ENCODE measurements at places on chromosomes 6 and 20. TPM values are rescaled to one million over a fixed set of nuclear protein-coding genes. Genes with fewer than 3 reads are reported as not detected.

Gene SIM1
- total RNA-seq = not detected

Gene ULBP1
- 3.4 TPM for total RNA-seq

Gene CST1
- 0.15 TPM for total RNA-seq

Gene SMOC2
- 0.66 TPM for total RNA-seq

Gene ZBTB12
- total RNA-seq = 0.70 TPM

Gene TFAP2A
- total RNA-seq = 5.0 TPM

Gene RAB44
- total RNA-seq = not detected

Gene MICB
- 14.5 TPM for total RNA-seq

GRCh38 chr20:57659517-57660180, 39.4 kb upstream of the ZBP1 start:
- no peak for DNase-seq

DNA sequence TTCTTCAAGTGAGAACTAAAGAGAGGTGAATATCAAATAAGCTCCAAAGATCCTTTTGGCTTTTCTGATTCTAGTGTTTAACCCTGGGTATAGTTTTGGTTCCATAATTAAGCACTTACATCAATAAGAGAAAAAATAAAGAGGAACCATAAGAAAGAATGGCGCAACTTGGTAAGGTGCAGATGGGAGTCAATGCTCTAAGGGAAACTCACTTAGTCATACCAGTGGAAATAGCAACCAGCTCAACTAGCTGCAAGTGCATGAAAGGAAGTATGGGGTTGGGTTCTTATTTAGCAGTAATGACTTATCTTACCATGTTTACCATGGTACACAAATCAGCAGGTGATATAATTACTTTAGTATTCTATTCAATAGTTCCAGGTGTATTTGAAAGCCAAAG, 296.5 kb upstream of the RUNX2 start:
- DNase-seq = no peak

DNA sequence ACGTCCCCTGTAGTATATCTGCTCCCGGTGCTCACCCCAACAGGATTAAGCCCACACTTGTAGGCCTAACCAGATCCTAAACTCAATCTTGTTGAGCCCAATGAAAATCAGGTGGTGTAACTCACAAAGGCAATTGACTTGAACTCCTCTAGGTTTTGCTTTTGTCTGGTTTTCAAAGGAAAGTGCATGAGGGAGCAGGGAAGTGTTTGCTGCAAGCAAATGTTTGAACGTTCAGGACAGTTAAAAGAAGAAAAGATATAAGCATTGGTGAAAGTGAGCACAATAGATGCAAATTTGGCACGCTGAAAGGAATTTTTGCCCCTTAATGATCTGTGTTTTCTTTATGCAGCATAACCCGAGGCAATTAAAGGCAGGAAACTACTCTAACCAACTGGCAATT, 212.6 kb downstream of the PLCB1 start:
- DNase-seq = no peak

DNA sequence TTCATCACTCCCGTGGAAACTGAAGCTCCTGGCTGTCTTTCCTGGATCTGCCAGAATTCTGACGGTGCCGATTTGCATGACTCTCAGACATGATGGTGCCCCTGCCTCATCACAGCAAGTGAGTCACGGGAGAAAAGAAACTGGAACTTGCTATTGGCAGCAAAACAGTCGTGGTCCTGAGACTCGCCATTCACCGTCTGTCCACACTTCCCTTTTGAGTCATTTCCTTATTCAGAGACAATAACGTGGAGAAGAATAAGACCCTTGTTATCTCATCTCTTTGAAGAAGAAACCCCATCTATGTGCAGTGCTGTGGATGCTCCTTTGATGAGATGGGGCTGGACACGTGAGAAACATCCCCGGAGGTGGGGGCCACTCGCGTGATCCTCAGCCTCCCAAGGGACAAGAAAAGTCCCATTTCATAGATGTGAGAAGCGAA, 4.2 kb downstream of the GPR31 start:
- DNase-seq = no peak

GRCh38 chr20:63452821-63453523, 19.5 kb downstream of the KCNQ2 start:
- no peak for DNase-seq

DNA sequence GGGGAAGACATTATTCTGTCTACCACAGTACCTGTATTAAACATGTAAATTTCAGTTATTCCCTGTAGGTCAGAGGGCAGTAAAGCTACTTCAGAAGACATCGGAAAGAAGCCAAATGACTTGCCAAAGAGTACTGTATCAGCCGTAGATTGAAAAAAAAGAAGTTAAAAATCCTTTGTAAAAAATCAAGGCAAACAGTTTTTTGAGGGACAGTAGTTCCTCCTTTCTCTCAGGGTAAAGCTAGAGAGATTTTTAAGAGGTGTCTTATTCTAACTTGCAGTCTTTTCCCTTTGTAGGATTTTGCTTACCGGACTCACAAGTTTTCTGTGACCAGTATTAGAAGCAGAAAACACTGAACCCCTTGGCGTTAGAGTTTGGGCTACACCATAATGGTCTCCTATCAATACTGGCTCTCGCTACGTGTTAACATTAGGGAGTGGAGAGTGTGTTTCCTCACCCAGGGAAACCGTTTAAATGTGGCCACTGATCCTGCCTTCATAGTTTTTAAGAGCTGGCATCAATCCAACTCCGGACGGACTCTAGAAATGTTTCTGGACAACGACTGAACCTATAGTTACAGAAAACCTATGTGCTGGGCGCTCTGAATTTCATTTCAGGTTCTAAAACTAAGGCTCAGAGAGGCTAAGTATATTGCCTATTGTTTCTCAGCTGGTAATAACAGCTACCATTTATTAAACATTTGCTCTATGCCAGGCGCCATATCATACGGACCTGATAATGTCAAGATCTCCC, 1.3 kb upstream of the ASXL1 start:
- DNase-seq = no peak

GRCh38 chr6:69816026-69816425, 19.2 kb upstream of the LMBRD1 start:
- DNase-seq = no peak

- no peak for DNase-seq
Measured at GRCh38 chr6:43286980-43287716, 10.9 kb upstream of the SLC22A7 start.

GRCh38 chr6:148517470-148517869, 174.8 kb downstream of the SASH1 start:
- DNase-seq = no peak

DNA sequence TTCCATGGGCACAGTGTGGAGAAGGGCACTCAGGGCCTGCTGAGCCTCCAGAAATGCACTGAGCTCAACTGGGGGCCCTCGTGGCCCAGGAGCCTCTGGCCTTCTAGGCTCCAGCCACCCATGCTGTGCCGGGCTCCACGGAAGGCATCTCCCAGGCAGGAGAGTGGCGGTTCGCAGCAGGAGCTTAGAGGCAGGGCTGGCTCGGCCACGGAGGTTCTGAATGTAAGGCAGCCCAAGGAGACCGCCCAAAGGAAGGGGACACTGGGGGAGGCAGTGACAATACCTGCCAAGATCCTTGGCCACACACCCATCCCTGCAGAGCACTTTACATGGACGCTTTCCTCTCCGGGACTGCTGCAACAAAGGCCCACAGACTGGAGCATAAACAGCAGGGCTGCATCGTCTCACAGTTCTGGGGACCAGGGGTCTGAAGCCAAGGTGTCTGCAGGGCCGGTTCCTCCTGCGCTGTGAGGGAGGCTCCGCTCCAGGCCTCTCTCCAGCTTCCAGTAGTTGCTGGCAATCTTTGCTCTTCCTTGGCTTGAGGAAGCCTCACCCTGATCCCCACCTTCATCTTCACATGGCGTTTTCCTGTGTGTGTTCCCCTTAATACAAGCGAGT, 128.2 kb upstream of the CDH4 start:
- no peak for DNase-seq

GRCh38 chr20:49587111-49587570, 19.2 kb upstream of the PTGIS start:
- DNase-seq = no peak

DNA sequence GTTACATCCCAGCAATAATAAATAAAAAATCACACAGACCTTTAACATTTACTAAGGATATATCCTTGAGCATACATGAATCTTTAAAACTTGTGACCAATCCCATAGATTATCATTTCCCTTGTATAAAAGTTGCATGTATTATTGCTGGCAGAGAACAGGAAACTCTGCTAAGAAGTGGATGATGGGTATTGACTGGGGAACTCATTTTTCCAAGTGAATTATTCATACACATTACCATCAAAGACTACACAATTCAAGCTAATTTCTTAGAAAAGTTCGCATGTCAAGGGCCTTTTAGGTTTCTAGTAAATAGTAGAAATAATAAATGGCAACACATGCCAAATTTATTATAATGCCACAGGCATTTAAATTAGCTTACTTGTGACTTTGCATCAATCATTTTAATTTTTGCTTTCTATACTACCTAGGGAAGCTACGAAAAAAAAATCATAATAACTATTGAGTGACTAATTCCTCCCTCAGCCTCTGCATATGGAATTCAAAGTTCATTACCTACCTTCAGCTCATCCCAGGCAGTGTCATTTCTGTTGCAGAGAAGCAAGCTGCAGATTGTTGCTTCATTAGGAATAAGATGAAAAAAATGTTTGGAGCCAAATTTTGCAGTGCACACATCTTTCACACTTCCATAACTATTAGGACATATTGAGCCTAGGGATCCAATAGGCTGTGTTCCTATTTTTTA, 25.8 kb downstream of the MKKS start:
- no peak for DNase-seq

Data from H4 (cell line).